ENCODE measurements at places on chromosomes 4 and X.

- no peak for DNase-seq
Measured at GRCh38 chr4:65508168-65508567, 162.1 kb downstream of the EPHA5 start.

DNA sequence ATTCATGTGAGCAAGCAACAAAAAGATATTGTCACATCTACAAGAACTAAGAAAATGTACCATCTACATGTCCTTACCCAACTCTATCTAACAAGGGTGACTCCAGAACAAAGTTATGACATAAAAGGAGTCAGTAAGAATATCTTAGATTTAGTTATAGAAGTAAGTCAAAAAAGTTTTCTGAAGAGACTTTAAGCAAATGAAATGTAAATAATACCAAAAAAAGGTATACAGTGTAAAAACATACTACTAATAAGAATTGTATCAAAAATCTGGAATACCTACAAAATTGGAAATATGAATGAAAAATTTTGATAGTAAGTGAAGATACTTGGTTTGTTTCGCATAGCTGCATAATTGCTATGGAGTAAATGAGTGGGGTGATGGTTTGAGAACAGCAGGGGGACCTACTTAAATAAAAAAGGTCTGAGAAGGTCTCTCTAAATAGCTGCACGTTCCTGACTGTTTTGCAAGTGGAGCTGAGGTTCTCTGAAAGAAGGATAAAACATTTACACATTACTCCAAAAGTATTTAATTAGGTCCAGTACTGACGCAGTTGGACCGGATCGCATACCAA, 51.0 kb upstream of the ENPP6 start:
- DNase-seq, result no peak

- no peak for DNase-seq
Measured at GRCh38 chr4:179441596-179441995, 1999.4 kb upstream of the AGA start.

- no peak for DNase-seq
Measured at GRCh38 chr4:88136249-88136648, 22.2 kb downstream of the ABCG2 start.

- DNase-seq, result no peak
Measured at GRCh38 chrX:124358800-124359383, 12.5 kb downstream of the SH2D1A start.

- no peak for DNase-seq
Measured at GRCh38 chr4:138911909-138912703, 103.5 kb upstream of the NOCT start.

- peak; percentile 33 for DNase-seq
Measured at GRCh38 chr4:108370291-108371141, 201.8 kb upstream of the LEF1 start.

DNA sequence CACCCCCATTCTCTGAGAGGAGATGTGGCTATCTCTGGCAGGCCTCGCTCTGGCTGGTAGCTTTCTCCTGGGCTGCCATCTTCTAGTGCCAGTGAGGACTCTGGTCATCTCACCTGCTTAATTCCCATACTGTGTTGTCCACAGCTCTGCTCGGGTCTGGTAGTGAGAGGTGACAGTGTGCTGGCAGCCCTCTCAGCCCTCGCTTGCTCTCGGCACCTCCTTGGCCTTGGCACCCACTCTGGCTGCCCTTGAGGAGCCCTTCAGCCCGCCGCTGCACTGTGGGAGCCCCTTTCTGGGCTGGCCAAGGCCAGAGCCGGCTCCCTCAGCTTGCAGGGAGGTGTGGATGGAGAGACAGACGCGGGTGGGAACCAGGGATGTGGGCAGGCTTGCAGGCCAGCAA, 52.7 kb downstream of the CPLX1 start:
- no peak for DNase-seq

- no peak for DNase-seq
Measured at GRCh38 chrX:120087289-120088017, 10.0 kb upstream of the RHOXF2B start.

DNA sequence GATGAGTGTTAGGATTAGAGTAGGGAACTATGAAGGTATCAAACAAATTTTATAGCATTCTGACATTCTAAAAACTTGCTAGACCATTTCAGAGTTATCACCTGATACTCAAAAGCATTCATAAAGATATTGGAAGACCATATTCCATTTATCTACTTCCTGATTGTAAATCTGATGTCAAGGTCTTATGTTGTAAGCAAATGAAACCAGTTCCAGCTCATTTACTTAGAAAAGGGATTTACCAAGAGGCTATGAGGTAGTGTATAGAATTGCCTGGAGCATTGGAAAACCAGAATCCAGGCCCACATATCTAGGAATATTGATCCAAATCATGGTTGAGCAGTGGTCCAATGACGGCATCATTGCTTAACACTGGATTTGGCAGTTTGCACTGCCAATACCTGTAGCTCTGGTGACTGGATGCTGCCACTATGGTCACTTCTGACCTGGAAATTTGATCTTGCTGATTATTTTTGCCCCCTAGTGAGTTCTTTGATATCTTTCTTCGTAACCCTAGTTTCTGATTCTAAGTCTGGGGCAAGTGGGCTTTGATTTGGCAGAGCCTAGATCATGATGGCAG, 25.4 kb downstream of the ARFIP1 start:
- no peak for DNase-seq

DNA sequence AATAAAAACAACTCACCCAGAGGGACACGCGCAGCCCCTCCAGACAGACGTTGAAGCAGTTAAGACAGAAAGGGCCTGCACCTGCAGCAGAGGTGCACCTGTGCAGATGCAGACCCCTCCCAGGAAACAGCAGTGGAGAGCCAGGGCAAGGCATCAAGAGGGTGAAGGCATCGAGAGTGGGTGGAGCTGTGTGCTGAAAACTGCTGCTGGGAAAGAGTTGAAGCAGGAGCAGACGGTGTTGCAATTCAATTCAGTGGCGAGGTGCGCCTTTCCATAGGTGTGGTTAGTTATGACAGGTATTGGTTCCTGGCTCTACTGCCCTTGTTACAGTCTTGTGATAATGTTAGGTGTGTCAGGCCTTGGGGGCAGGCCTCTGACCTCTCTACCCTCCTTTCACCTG, 16.7 kb downstream of the LETM1 start:
- no peak for DNase-seq

DNA sequence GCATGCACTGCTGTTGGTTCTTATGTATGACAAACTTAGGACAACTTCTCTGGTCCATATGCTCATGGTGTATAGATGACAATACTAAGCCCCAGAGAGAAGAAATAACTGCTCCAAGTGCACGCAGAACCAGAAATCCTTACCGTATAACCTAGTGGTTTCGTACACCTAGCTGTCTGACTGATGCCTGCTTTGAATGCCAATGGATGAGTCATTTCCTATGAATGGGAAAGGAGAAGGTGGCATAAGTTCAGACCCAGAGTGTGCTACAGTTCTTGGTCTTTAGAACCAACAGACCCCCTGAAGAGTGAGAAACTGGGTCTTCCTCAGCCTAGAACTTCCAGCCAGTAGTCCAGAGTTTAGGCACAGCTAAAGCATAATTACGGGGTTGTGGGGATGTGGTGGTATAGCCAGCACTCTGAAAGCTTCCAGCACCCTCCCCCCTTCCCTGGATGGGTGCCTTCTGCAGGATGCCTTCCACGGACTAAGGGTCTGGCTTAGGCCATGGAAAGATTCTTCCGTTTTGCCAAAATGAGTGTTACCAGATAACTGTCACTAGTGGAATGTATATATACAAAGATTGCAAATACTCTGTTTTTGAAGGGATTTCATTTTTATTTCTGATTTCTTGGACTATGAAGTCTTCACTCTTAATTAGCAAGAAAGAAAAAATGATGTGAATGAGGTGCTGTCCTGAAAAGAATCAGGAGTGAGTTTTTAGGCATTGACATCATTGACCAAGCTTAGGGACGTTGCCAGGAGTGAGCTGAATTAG, 84.6 kb upstream of the PACRGL start:
- DNase-seq, result no peak

GRCh38 chr4:71553605-71554004, 214.8 kb downstream of the SLC4A4 start:
- no peak for DNase-seq

- no peak for DNase-seq
Measured at GRCh38 chr4:184544788-184545409, 70.5 kb upstream of the IRF2 start.

DNA sequence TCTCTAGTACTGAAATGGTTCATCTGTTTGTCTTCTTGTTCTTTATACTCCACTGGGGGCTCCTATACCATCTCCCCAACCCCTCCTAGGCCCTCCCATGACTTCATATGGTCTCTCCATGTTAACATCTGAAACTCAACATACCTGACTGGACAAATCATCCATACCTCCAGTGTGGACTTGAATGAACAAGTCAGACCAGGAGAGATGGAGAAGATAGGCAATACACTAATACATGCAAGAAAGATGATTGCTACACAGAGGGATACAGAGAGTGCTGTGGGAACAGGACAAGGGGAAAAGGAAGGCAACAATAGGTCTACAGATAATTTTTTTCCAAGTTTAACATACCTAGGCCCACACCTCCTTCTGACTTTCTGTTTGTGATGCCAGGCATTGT, 175.1 kb downstream of the FHIP1A start:
- DNase-seq, result no peak

DNA sequence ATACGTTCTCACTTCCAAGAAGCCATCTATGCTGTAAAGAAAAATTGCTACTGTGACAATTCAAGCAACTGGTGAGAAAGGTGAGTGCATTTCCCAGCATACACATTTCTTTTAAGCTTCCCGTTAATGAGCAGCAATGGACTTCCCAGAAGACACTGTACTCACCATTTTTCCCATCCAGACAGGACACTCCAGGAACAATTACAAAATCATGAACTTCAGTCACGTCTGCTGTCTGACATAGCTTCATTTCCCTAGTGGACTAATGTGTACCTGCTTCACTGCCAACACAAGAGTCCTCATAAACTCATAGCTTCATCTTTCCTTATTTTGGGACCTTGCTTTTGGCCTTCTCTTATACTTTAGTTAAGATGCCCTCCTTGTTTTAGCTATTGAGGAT, 156.9 kb downstream of the ENOX2 start:
- DNase-seq, result no peak

DNA sequence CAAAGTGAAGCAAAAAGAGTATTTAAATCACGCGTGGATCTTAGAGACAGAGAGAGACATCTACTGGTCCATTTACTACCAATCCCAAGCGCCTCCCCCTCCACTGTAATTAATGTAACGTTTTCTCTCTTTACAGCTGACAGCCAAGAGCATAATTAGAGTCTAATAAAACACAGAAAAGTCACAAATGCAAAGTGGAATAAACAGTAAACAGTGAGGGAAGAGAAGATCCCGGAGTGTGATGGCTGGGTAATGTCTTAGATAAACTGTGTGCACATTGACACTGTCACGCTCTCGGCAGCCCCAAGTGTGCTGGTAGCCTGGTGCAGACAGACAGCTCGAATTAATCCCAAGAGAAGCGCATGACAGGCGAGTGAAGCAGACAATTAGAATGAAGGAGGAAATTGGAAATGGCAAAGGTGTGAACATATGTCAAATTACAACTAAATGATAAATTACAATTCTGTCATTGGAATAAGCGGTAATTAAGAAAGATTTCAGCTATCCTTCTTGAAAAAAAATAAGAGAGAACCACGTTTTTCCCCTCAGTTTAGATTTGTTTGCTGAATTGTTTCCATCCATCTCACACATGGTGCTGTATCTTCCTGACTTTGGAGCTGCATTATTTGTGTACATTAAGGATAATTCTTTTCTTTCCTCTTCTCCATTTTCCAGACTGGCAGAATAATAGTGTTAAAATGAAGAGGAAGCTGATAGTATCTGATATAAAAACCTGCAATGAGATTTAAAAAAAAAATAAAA, 100.1 kb downstream of the CXXC4 start:
- DNase-seq, result peak; percentile 18

GRCh38 chr4:44616621-44617020, 34.8 kb downstream of the YIPF7 start:
- DNase-seq, result no peak

DNA sequence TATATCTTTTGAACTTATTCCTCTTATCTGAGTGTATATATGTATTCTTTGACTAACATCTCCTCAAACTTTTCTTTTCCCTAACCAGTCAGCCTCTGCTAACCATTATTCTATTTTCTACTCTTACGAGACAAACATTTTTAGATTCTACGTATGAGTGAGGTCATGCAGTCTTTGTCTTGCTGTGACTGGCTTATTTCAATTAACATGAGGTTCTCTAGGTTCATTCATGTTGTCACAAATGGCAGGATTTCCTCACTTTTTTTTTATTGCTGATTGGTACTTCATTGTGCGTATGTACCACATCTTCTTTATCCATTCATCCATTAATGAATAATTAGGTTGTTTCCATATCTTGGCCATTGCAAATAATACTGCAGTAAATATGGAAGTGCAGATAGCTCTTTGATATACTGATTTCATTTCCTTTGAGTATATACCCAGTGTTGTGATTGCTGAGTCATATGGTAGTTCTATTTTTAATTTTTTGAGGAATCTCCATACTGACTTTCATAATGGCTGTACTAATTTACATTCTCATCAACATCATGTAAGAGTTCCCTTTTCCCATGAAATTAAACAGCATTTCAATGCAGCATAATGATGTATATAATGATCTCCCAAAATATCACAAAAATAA, 80.1 kb downstream of the HS3ST1 start:
- DNase-seq, result no peak

DNA sequence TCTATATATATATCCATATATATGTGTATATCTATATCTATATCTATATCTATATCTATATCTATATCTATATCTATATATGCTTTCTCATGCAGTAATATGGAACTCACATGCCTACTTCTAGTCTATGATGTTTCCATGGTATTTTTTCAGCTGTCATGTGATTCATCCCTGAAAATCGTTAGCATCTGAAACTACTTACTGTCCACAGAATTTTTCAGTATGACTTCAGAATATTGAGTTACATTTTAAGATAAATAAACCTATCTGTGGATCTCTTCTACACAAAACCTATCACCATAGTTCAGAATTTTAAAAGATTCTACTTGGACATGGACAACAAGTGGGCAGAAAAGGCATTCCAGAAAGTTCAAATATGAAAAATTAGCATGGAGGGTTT, 855.1 kb upstream of the INTU start:
- DNase-seq, result no peak

- DNase-seq, result no peak
Measured at GRCh38 chrX:28379103-28379502, 208.1 kb upstream of the IL1RAPL1 start.

- DNase-seq, result no peak
Measured at GRCh38 chrX:31200430-31200829, 128.6 kb upstream of the FTHL17 start.

- no peak for DNase-seq
Measured at GRCh38 chrX:87961471-87961870, 443.9 kb downstream of the KLHL4 start.

- no peak for DNase-seq
Measured at GRCh38 chr4:143351774-143352451, 15.2 kb downstream of the GAB1 start.

DNA sequence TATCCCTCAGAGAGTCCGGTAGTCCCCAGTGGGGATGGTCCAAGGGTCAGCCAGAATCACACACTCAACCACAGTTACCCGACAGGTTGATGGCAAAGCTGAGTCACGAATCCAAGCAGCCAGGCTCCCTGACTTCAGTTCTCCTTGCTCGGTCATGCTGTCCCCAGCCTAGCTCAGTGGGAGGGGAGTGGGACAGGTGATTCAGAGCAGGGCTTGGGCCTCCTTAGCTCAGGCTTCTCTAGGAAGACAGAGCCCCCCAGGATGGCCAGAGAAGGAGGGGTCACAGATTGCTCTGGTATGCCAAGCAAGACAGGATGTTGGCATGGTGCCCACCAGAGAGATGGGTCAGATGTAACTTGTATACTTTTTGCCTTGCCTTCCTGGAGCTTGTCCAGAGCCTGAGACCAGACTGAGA, 66.5 kb downstream of the EFNB1 start:
- DNase-seq, result no peak

GRCh38 chrX:997631-998137, 214.8 kb downstream of the CRLF2 start:
- peak; percentile 19 for DNase-seq
